MG63 (cell line): ENCODE measurements at places on chromosomes 13 and 19. TPM values are rescaled to one million over a fixed set of nuclear protein-coding genes. Genes with fewer than 3 reads are reported as not detected.

Gene IGFL2
- not detected in 2 replicates for total RNA-seq

Gene LRRC4B
- total RNA-seq = 1.1 and 1.7 TPM in 2 replicates

Gene CYP4F3
- not detected in 2 replicates for total RNA-seq

Gene C19orf85
- not detected in 2 replicates for total RNA-seq

Gene SOX1
- total RNA-seq = not detected in 2 replicates

Gene ZNF844
- total RNA-seq = 1.7 and 8.0 TPM in 2 replicates

Gene EFNB2
- 2.3 and 3.6 TPM in 2 replicates for total RNA-seq

Gene FPR1
- total RNA-seq = not detected in 2 replicates

Gene GPC5
- not detected in 2 replicates for total RNA-seq

Gene ZNF296
- not detected in 2 replicates for total RNA-seq

Gene C13orf42
- not detected in 2 replicates for total RNA-seq

Gene ZSWIM9
- total RNA-seq = 0.86 and 1.5 TPM in 2 replicates

Gene HIPK4
- 0.22 and 0.69 TPM in 2 replicates for total RNA-seq

Gene FFAR3
- total RNA-seq = not detected in 2 replicates

Gene CAPN12
- not detected in 2 replicates for total RNA-seq

Gene ACP7
- not detected in 2 replicates for total RNA-seq

Gene HS6ST3
- total RNA-seq = 0.02 TPM in 1 of 2 replicates, not detected in the other

Gene PABPC3
- 0.63 and 4.9 TPM in 2 replicates for total RNA-seq

Gene HOMER3
- total RNA-seq = 137 and 145 TPM in 2 replicates

Gene ZNF69
- total RNA-seq = not detected in 2 replicates

Gene KRI1
- 31.7 and 43.3 TPM in 2 replicates for total RNA-seq

Gene PEAK3
- not detected in 2 replicates for total RNA-seq

Gene TMEM86B
- 0.16 TPM in 1 of 2 replicates, not detected in the other for total RNA-seq

Gene SPRY2
- total RNA-seq = 6.9 and 8.2 TPM in 2 replicates

Gene DPF1
- total RNA-seq = 6.9 and 7.0 TPM in 2 replicates

Gene HNRNPA1L2
- total RNA-seq = 0.33 TPM in 1 of 2 replicates, not detected in the other

Gene CYP4F2
- total RNA-seq = not detected in 2 replicates

Gene TNFSF9
- total RNA-seq = 4.5 and 10.5 TPM in 2 replicates
